ENCODE measurements at places on chromosomes 3 and 15.

GRCh38 chr3:197811343-197811742 lies 20.3 kb downstream of the LRCH3 start:
- no peak for DNase-seq

- no peak for DNase-seq
These were observed 165.2 kb upstream of the THBS1 start for GRCh38 chr15:39415634-39416033.

- no peak for DNase-seq
These were observed 274.2 kb downstream of the XXYLT1 start for GRCh38 chr3:194996746-194997145.

- no peak for DNase-seq
These were observed 43.6 kb upstream of the KY start for GRCh38 chr3:134694466-134694865.

DNA sequence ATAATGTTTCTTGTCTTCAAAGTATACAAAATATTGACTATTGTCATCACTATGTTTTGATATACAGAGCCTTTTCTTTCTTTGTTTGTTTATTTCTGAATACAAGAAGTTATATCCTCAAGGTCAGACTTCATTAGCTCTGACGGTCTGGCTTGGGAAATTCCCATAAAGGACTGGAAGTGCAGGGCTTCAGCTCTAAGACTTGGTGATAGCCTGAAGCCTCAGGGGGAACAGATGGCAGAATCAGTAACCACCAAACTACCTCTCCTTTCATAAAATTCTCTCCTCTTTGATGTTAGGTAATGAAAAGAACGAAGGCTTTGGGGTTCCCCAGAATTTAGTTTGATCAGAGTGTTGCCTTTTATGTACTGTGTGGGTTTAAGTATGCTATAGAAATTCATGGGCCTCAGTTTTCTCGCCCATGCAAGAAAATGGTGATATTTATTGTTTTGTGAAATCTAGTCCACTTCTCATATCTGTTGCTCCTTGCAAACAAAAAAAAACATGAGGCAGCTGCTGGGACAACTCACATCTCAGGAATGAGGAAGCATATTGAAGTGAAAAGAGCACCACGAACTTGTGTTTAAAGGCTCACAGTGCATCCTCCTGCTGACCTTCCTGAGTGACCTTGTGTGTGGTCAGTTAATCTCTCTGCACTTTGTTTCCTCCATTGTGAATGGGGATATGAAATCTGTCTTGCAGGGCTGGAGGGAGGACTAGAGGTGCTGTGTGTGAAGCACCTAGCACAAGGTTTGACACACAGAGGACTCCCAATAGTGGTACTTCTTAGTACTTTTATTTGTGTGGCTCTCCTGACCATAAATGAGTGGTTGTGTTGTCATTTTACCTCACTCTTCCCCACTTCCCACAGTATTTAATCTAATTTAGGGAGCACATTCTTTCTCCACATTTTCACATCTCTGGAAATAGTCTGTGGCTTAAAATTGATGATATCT lies 569.8 kb upstream of the IL12A start:
- no peak for DNase-seq

DNA sequence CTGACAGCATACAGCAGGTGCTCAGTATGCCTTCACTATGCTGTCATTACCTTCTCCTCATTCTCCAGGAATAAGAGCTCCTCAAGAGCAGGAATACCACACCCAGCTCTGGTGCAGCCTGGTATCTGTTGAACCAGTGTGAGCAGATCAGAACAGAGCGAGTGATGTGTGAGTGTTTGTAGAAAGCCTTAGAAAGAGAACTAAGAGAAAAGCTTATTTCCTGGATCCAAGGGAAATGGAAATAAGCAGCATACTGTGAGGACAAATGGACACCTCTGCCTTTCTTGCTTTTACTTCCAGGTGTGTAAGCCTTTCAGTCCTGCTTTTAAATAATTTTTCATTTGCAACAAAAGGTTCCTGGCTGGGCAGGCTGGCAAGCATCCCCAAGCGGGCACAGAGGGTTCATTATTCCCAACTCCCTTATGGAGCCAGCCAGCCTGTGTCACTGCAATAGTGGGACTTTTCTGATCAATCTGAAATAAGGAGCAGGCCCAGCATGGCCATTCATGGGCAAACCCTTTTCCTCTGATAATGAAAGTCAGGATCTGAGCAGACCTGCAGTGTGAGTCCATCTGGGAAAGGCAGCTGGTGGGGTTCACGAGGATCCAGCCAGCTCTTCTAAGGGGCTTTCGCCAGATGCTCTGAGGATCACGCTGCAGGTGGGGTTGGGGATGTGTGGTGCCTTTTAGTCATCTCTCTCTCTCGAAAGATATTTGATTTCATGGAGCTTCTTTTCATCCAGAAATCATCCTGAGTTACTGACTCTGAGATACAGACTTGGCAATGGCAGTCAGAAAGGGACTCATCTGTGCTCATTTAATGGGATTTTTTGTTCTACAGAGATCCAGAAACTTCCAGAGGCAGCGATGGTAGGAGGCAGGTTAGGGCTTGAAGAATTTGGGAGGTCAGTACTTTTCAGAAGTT lies 594.9 kb upstream of the CFAP20DC start:
- DNase-seq, result no peak

DNA sequence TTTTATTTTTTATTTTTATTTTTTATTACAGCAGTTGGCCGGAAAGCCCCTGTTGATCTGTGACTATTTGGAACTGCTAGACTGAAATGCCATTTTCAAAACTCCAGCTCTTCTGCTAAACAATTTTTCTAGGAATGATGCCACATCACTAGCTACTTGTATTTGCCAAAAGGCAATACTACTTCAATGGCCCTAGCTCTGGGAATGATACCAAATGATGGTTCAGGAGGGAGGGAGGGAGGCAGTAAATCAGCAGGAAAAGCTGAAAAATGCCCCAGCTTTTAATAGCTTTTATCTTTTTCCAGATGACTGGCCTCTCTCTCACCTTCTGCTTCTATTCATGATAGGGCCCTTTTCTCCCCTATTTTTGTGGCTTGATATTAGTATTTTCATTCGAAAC lies 2.6 kb upstream of the CHL1 start:
- DNase-seq, result no peak

GRCh38 chr3:183332487-183332886 lies 79.4 kb downstream of the B3GNT5 start:
- no peak for DNase-seq

GRCh38 chr15:31255176-31255510 lies 71.5 kb upstream of the KLF13 start:
- DNase-seq, result no peak

- no peak for DNase-seq
These were observed 2.9 kb downstream of the FOXL2 start for GRCh38 chr3:138943724-138944653.

GRCh38 chr15:51331141-51331540 lies 7.3 kb downstream of the CYP19A1 start:
- DNase-seq, result no peak

- no peak for DNase-seq
These were observed 28.4 kb downstream of the RASGRP1 start for GRCh38 chr15:38536201-38536676.

- no peak for DNase-seq
These were observed at the start of gene MYRIP for GRCh38 chr3:39809181-39809994. TSS of gene MYRIP (plus strand) at chr3:39809609. CDS start at chr3:39900817, 91,208 bp downstream.

DNA sequence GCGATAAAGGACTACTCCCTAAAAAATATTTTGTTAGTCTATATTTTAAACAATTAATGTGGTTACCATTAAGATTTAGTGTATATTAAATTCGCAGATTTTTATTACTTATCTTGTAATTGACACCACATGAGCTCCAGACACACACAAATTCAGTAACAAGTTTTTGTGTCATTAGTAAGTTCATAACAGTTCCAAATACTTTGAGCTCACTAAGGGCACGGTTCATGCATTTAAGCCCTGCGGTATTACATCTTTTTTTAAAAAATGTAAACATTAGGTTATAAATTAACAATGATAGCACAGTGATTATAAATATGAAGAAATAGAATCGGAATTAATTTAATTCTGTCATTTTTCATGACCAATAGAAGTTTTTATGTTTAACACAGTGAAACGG lies 317.3 kb downstream of the ZNF385D start:
- DNase-seq, result no peak

DNA sequence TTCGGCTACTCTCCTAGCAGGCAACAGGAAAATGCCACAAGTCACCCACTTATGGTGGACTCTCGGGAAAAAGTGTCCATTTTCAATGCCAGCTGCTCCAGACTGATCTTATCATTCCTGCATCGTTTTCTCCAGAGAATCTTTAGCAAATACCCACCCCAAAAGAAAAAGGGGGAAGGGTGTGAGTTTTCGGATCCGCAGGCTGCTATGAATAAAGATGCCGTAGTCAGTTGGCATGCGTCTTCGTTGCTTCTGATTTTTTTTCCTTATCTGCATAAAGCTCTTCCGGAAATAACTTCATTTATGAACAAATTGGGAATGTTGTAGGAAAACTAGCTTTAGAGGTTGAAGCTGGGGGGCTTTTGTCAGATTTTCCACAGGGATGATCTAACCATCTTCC lies 22.4 kb upstream of the VILL start:
- DNase-seq, result no peak

- no peak for DNase-seq
These were observed 1.1 kb downstream of the ANKRD63 start for GRCh38 chr15:40281801-40282146.

- DNase-seq, result no peak
These were observed 170.6 kb downstream of the FAM43A start for GRCh38 chr3:194856296-194856695.

- DNase-seq, result no peak
These were observed 47.1 kb downstream of the TFG start for GRCh38 chr3:100756441-100756840.

- no peak for DNase-seq
These were observed 10.7 kb downstream of the H1-8 start for GRCh38 chr3:129553719-129554118.

DNA sequence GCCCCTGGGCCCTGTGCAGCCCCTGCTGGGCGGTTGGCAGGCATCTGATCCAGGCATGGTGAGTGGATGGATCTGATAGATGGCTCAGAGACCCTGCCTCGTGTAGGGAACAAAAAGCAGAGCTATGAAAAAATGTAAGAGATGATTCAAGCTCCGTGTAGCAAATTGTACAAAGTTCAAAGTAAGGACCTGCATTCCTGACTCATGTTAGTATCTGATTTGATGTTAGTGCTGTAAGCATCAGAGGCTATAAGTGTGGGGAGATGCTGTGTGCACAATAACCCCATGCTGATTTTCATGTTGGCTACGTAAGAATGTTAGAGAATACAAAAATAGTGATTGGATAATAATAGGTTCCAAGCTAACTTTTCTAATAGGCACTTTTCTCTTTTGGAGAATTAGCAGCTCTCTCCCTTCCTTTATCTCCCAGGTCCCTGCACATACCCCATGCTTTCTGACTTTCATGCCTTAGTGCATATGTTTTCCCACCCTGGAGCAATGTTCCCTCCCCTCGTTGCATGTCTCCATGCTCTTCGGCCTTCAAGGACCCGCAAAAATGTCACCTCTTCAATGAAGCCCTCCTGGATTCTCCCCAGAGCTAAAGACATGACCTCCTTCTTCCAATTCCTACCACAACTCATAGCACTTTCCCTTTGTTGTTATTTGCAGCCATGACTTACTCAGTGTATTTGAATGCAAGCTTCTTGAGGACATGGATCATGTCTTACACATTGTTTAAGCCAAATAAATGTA lies 1.6 kb downstream of the CCR9 start:
- DNase-seq, result no peak

- DNase-seq, result no peak
These were observed 276.0 kb upstream of the TTC14 start for GRCh38 chr3:180325958-180326357.

DNA sequence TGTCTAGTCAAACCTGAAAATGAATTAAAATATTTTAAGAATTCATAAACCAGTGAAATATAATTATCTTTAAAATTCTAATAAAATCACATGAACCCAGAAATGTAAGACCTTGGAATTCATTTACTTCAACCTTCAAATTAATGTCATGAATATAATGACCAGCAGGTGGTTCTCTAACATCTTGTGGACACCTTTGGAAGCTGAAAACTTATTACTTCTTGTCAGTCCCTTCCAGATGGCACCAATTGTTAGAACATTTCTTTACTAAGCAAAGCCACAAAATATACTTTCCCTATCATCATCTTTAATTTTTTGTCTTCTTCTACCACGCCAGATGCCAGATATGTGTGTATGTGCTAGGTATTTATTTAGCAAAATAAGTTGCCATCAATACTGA lies 240.0 kb downstream of the MBNL1 start:
- no peak for DNase-seq

DNA sequence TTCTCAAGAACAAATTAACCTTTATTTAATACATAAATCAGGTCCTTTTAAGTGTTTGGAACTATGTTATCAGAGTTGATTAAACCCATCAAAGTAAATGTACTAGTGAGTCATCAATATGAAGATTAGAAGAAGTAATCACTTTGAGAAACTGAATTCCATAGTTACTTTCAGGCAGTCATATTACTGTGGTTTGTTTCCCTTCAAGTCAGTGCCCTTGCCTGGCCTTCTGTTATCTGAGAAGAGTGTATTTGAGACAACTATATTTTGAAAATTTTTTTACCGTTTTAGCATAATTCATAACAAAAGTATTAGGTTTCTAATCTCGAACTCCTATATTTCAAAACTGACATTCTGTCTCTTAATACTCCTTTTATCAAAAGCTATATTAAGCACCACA lies 73.6 kb downstream of the GMPS start:
- DNase-seq, result no peak

- DNase-seq, result no peak
These were observed 220.9 kb upstream of the TRIM42 start for GRCh38 chr3:140456974-140457373.

- DNase-seq, result no peak
These were observed 53.3 kb downstream of the TIPARP start for GRCh38 chr3:156727519-156728205.

DNA sequence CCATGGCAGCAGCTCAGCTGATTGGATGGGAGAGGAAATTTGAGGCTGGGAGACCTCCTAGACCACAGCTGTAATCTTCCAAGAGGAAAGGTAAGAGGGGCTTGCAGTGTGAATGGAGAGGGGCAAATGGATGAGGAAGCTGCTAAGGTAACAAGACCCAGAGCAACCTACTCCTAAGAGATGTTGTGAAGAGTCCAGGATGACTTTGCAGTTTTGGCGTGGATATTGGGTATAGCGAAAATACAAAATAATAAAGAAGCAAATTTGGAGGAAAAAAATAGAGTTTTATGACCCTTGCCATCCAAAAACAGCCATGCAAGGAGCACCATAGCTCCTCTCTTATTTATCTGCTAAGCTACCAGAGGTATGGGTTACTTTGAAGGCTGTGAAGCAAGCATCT lies 186.6 kb downstream of the GREM1 start:
- no peak for DNase-seq

DNA sequence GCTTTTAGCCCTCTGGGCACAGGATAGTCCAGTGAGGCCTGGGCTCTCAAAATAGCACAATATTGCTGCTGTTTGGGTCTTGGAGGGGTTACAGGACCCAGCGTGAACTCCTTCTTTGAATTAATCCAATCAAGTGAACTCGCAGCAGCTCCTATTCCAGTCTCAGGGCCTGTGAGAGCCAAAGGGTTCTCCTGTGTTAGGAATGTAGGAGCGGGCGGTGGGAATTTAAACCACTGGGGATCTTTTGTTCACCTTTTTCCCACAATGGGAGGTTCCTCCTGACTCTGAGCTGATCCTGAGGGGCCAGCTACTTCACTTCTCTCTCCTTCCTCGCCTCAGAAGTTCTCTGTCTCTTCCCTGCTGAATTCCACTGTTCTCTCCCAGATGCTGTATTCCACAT lies 504.0 kb downstream of the UNC13C start:
- DNase-seq, result no peak

Measured in activated CD8-positive, alpha-beta memory T cell treated with anti-CD3 and anti-CD28 coated beads for 48 hours (primary cell).